HTR-8/SVneo (cell line): ENCODE measurements at places on chromosomes 3 and 15.
A peak's percentile ranks its signal among the peaks of the same experiment; 100 is the strongest.

DNA sequence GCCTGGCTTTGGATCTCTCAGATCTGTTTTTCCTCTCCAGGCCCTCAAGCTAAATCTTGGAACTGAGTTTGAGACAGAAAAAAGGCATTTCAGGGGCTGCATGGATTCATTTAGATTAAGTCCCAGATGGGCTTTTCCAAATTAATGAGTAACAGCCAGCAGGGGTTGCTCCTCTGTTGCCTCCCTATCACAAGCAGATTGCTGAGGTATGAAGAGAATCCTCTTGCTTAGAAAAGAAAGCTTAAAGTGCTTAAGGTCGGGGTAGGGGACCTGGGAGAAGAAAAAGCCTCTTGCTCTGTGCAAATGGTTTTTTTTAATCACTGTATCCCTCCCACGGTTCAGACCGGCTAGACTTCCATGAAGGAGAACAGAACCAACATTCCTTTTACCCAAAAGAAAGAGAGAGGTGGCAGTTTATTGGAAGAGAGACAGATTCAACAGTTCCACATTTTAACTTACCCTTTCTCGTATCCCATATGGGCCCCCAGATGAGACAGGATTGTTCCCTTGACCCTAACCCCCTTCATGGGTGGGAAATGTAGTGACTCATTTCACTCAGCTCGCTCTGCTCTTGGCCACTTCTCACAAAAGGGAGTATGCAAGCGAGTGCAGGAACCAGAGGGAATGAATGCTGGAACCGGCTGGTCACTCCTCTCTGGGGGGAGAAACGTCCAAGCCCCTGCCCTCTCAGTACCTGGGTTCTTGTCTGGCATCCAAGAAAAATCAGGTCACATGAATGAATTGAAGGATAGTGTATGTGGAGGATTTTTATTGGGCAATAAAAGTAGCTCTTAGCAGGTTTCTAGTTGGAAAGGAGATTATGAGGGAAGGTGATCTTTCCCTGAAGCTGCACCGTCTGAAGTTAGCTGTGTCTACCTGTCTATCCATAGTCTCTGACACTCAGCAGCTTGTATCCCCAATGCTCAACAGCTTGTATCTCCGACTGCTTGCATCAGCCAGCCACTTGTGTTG, 745.2 kb downstream of the SI start:
- DNase-seq, result no peak

DNA sequence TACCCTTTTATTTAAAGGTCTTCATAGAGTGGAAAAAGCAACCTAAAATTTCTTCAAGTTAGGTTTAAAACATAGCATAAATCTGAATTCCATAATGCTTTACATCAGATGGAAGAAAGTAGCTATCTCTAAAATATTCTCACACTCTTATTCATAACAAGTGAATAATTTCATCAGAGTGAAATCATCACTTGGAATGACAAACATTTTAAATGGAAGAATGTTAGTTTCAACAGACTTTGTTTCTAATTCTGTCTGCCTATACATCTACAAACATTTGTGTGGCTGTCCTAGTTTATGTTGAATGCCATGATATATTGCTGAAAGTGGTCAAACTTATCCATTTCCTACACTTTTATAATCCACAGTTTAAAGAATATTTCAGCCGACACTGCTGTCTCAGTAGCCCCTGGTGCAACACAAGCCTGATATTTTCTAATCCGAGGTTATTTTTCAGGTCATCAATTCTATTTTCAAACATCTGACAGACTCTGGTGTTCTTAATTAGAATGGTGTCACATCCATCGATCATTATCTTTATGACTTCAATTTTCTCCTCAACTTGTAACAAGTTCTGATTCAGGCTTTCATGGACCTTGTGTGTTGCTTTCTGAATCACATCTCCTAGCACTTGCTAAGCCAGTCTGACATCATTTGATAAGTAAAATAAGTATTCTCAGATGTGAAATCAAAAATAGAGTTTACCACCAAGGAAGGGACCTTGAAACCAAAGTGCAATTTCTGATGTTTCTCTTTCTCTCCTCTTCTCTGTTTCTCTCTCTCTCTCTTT, 17.1 kb upstream of the CNTN3 start:
- no peak for DNase-seq

GRCh38 chr3:9683426-9683825, 20.2 kb upstream of the CPNE9 start:
- DNase-seq, result no peak

GRCh38 chr15:60423537-60423936, 25.8 kb upstream of the ANXA2 start:
- DNase-seq, result peak; percentile 56

DNA sequence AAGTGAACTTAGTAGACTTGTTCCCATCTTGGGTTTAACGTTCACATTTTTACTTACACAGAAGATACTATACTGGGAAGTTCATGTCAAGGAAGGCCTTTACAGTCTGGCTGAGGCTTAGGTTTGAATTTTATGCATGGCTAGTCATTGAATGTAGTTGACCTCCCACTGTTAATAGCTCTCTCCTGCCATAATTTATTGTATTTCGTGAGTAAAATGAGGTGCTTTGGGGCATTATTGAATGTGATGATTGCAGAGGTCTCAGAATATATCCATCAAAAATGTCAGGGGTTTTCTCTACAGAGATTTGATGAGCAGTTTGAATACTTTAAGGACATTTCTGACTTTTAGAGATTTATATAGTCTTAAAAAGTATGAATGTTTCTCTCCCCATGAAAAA, 356.6 kb upstream of the GRM7 start:
- DNase-seq, result no peak

- no peak for DNase-seq
Observed at GRCh38 chr3:45864760-45865519, 21.4 kb upstream of the CCR9 start.

GRCh38 chr3:53170325-53171063, 9.5 kb downstream of the PRKCD start:
- DNase-seq, result no peak
